T-helper 2 cell treated with Interferon-gamma antibody and Interleukin-4, amounts not matched to agents 5 μg/mL and 100 μg/mL, for 36 hours (primary cell): ENCODE measurements at places on chromosomes 2 and 18.
A peak's percentile ranks its signal among the peaks of the same experiment; 100 is the strongest.

- DNase-seq, result no peak
Measured at GRCh38 chr2:109710505-109711229, 83.4 kb upstream of the RGPD5 start.

DNA sequence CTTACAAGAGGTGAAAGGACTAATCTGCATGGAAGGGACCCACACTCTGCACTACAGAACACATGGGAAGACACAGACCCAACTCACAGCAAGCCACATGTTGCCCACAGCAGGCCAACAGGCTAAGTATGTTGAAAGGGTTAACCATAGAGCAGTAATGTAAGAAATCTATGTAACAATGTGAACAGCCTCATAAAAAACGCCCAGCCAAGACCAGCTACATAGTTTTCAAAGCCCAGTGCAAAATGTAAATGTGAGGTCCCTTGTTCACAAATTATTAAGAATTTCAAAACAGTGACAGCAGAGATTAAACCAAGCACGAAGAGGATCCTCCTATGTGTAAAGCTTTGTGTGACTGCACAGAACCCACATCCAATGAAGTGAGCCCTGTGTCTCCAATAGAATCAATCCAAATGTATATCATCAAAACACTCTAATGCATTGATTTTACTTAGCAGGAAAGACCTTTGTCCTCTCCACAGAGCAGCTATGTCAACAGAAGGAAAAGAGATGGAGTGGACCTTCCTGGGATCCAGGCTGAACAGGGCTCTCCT, 210.1 kb downstream of the AGPS start:
- no peak for DNase-seq

DNA sequence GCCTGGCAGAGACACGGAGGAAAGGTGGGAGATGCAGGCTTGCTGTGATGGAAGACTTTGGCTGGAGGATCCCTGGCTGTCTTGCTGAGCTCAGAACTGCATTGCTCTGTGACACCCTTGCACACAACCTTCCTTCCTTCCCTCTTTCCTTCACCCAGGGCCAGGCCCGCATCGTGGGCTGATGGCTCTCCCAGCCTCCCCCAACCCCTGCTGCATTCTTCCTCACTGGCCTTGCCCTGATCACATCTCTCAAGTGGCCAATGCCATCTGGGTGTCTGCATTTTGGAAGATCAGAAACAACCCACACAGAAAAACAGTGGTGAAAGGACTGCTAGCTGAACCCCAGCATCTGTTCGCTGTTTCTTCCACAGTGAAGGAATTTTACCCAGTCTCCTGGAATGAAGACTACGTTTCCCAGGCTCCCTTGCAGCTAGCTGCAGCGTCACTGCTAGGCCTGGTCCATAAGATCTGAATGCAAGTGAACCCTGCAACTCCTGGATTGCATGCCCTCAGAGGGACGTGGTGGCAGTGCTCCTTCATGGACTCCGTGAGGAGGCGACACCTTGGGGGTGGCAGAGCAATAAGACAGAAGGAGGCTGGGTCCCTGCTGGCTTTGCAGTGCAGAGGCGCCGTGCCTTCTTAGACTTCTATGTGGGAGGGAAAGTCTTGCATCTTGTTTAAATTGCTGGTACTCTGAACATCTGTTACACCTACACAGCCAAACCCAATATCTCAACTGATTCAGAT, 78.9 kb upstream of the YWHAQ start:
- DNase-seq, result no peak

DNA sequence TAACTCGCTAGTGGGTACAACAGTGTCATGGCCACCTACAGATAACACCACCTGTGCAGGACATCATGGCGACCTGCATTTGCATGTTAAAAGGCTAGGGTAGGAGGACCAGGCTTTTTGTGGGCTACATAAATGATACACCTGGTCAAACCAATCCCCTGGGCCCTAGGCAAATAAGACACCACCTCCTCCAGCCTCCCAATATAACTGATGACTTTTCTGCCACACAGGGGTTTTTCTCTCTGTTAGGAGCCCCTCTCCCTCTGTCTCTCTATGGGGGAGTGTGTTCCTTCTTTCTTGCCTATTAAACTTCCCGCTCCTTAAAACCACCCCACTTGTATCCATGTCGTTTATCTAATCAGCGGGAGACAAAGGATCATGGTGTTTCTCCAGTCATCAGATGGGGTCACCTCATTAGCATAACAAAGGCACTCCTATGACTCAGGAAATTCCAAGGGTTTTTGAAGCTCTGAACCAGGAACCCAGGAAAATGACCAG, 10.8 kb upstream of the BUB1 start:
- no peak for DNase-seq

DNA sequence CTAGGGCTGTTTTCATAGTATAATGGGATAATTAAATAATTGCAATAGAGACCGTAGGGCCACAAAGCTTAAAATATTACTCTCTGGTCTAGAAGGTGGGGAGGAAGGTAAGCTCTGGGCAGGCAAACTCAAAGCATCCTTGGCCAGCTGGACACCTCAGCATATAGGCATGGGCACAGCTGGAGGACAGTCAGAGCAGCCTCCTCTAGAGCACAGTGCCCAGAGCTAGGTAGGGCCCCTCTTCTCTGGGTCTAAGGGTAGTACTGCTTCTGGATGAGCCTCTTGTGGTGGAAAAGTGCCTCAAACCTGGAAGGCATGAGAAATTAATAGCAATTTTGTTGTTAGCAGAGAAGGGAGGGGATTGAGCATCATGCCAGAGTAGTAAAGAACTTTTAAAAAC, 291.3 kb upstream of the FBXO11 start:
- DNase-seq, result no peak

DNA sequence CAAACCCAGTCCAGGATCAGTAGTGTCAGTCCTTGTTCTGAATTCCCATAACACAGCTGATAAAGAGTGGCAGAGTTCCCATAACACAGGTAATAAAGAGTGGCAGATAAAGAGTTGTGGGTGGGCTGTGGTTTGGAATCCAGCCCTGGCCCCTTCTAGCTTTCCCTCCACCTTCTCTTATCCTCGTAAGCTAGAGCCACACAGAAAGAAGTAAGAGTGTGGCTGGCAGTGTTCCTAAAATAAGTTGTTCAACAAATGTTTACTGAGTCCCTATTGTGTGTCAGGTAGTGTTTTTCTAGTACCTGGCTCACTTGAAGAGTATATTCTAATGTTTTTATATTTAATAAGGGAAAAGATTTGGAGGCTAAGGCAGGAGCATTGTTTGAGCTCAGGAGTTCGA, 65.0 kb upstream of the BCL2L11 start:
- no peak for DNase-seq

DNA sequence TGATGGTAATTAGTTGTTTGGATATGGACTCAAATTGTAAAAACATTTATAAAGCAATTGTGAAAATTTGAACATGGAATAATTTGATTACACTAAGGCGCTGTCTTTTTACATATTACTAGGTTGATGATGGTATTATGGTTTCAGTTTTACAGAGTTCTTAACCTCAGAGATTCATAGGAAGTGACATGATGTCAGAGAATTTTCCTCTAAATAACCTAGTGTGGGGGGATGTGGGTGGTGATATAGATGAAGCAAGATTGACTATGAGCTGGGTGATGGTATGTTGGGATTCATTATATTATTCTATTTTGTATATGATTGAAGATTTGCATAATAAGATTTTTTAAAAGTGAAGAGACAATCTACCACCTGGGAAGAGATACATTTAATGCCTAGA, 45.9 kb upstream of the ATP5MC3 start:
- DNase-seq, result peak; percentile 31

DNA sequence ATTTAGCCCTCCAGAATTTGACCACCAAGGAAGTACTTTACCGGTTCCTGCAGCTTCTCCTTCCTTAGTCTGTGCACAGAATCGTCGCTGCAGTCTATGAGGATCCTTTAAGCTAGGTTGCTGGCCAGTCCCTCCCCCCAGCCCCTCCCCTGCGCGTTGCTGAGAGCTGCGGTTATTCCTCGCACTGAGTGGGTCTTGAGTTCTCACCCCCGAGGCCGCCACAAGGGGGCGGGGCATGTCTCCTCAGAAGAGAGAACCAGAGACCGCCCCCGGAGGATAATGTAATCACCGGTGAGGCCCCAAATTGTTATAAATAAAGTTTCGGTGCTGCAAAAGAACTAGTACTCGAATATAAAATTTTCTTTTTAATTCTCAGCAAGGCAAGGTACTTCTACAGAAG, 1184.9 kb upstream of the CDH2 start:
- DNase-seq, result no peak

GRCh38 chr18:2513616-2514015, 57.7 kb downstream of the METTL4 start:
- no peak for DNase-seq
